ENCODE measurements at places on chromosomes 2 and 18. TPM values are rescaled to one million over a fixed set of nuclear protein-coding genes. Genes with fewer than 3 reads are reported as not detected.

RFX8 gene
- 0.65 TPM for polyA plus RNA-seq

ARHGAP15 gene
- not detected for polyA plus RNA-seq

CCDC102B gene
- 3.4 TPM for polyA plus RNA-seq

CMPK2 gene
- 0.35 TPM for polyA plus RNA-seq

TLX2 gene
- not detected for polyA plus RNA-seq

SH3RF3 gene
- 0.16 TPM for polyA plus RNA-seq

DYNC2LI1 gene
- 8.8 TPM for polyA plus RNA-seq

LONRF2 gene
- 0.05 TPM for polyA plus RNA-seq

UNC80 gene
- 0.03 TPM for polyA plus RNA-seq

SPDYA gene
- 4.0 TPM for polyA plus RNA-seq

KCNS3 gene
- 20.6 TPM for polyA plus RNA-seq

FAM237A gene
- not detected for polyA plus RNA-seq

CDK15 gene
- 0.16 TPM for polyA plus RNA-seq

CDKL4 gene
- not detected for polyA plus RNA-seq

SDC1 gene
- 16.6 TPM for polyA plus RNA-seq

PRKAG3 gene
- polyA plus RNA-seq, result not detected

POMC gene
- 8.5 TPM for polyA plus RNA-seq

CHAC2 gene
- polyA plus RNA-seq, result 27.1 TPM

ZNF397 gene
- polyA plus RNA-seq, result 19.1 TPM

KIF5C gene
- 37.8 TPM for polyA plus RNA-seq

FSHR gene
- polyA plus RNA-seq, result not detected

NOSTRIN gene
- polyA plus RNA-seq, result 1.8 TPM

MTLN gene
- polyA plus RNA-seq, result 151 TPM

CFAP221 gene
- 0.65 TPM for polyA plus RNA-seq

GMCL1 gene
- 27.7 TPM for polyA plus RNA-seq

MC4R gene
- polyA plus RNA-seq, result not detected

TUBA3E gene
- 0.31 TPM for polyA plus RNA-seq

PCARE gene
- not detected for polyA plus RNA-seq

UGT1A4 gene
- polyA plus RNA-seq, result not detected

SLC39A6 gene
- polyA plus RNA-seq, result 20.8 TPM

COL4A3 gene
- polyA plus RNA-seq, result 1.3 TPM

FSIP2 gene
- 3.0 TPM for polyA plus RNA-seq

DAW1 gene
- polyA plus RNA-seq, result 0.71 TPM
